Effector CD8-positive, alpha-beta T cell (primary cell): ENCODE measurements at places on chromosomes 13 and 19.
A peak's percentile ranks its signal among the peaks of the same experiment; 100 is the strongest.

- no peak for DNase-seq
These were observed 22.1 kb upstream of the KCTD4 start for GRCh38 chr13:45222919-45223318.

DNA sequence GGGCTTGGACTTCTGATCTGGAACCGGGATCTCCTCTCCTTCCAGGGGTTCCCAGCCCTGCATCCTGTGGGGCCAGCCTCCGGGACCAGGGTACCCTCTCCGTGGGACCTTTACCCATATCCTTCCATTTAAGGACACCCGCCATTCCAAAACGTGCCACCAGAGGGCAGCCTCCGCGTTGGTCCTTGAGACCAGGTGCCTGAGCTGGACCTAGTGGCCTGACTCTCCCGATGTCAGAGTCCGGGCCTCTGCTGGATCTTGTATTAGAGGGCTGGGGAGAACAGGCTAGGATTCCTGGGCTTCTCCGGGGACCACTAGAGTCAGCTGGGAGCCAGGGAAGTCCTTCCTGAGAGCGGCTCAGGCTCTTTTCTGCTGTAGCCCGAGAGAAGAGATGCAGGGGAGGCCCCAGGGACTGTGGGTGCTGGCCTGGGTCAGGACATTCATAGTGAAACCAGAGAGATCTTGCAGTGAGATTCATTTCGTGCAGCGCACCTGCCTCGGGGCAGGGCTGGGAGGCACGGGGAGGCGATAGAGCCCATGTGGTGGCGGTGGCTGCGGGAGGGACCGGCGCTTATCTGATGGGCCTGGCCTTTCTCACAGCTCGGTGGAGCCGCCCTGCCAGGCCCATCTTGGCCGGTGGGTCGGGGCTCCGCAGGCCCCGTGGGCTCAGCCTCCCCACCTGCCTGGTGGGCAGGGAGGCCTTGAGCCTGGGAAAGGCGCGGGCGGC lies 9.8 kb upstream of the SLC7A10 start:
- DNase-seq = peak; percentile 65

GRCh38 chr19:12953799-12954611 lies 3.0 kb downstream of the GADD45GIP1 start:
- DNase-seq = no peak

GRCh38 chr13:98839856-98840769 lies 87.6 kb upstream of the SLC15A1 start:
- DNase-seq = no peak

DNA sequence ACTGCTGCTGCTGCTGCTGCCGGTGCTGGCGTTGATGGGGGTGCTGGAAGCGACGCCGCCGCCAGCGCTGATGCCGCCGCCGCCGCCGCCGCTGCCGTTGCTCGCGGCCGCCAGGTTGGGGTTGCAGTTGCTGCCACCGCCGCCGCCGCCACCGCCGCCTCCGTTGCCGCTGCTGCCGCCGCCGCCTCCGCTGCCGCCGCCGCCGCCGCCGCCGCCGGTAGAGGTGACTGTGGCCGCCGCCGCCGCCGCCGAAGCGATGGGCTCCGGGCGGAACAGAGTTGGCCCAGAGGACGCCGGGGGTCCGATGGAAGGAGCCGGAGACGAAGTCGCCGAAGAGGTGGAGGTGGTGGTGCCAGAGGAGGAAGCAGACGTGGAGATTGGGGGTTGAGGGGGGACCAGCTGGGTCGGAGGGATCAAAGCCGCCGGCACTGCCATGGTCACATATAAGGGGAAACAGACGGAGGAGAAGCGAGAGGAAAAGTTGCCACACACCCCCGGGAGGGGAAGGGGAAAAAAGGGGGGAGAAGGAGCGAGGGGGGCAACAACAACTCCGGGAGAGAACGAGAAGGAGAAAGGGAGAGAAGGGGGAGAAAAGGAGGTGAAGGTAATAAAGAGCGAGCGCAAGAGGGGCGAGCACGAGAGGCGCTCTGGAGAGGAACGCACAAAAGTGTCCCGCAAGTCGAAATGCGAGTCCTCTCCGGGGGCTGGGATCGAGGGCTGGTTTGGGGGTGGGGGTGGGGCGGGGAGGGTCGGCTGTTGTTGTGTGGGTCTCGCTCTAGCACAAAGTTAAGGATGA lies 471 bp downstream of the DACH1 start:
- no peak for DNase-seq

DNA sequence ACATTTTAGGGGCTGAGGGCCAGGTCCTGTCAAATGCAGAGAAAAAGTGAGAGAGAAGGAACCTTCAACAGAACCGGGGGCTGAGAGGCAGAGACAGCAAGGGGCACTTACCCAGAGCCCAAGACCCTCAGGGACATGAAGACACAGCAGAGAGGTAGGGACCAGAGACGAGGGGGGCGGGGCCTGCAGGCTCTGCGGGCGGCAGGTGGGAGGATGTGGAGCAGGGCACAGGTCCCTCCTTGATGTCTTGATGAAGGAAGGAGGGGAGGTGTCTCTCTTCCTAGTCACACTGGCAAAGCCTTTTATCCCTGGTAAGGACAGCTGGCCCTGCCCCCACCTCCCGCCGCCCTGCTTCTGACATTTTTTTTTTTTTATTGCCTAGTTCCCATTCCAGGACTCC lies at the start of gene KLK14:
TSS of gene KLK14 (minus strand) at position 277 of the 400 bp plus-strand sequence. CDS start at position 4, 273 bp downstream.
- no peak for DNase-seq

DNA sequence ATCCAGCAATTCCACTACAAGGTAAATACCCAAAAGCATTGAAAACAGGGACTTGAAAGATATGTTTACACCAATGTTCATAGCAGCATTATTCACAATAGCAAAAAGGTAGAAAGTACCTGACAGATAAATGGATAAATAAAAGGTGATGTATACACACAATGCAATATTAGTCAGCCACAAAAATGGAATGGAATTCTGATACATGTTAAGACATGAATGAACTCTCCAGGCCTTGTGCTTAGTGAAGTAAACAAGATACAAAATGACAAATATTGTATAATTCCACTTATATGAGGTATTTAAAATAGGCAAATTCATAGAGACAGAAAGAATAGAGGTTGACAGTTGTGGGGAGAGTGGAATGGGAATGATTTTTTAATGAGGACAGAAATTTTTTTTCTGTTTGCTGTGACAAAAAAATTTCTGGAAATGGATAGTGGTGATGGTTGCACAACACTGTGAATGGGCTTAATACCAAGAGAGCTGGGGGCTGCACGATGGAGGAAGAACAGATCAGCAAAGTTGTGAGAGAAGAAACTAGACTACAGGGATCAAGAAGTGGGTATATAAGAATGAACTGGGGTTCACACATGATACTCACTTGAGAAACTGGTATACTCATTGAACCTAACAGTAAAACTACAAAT lies 137.2 kb downstream of the MZT1 start:
- DNase-seq = no peak

DNA sequence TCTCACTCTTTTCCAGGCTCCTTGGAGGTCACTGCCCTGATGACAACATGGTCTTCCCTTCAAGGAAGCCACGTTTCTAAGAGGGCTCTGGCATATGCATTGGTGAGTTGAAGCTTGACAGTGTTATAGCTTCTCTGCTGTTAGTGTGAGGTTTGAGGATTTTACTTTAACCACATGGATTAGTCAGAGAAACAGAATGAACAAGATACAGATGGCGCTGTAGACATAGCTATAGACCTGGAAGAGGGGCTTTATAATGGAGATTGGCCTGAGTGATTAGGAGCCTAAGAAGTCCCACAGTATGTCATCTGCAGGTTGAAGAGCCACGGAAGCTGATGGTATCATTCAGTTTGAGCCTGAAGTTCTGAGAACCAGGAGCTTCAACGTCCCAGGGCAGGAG lies 18.4 kb upstream of the URI1 start:
- no peak for DNase-seq

DNA sequence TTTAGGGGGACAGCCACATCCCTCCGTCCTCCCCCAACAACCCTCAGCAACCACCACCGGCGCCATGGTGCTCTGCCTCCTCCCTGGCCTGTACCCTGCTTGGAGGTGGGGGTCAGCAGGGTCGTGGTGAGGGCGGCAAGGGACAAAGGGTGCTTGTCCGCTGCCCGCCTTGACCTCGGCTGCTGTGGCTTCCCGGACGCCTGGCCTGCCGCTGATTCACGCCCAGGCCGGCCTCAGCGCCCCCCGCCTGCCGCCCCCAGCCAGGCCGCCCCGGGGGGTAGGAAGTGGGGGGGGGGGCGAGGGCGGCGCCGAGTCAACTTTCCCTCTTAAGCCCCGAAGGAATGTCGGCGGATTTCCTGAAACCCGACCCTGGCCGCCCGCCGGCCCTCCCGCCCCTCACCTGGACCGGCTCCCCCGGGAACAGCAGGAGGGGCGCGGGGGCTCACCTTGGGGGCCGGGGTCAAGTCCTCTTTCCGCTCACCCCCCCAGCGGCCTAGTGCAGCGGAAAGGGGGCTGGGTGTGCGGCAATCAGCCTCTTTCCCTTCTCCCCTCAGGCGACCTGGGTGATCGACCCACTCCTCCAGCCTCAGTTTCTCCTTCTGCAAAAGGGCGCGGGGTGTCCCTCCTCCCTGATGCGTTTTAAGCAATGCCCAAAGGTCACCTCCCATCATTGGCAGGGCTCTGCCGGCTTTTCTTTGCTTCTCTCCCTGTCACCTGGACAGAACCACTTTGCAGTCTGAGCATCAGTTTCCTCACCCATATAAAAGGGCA lies 1.9 kb upstream of the TMEM59L start:
- DNase-seq = no peak

GRCh38 chr13:91454666-91455065 lies 56.2 kb downstream of the GPC5 start:
- DNase-seq = no peak

DNA sequence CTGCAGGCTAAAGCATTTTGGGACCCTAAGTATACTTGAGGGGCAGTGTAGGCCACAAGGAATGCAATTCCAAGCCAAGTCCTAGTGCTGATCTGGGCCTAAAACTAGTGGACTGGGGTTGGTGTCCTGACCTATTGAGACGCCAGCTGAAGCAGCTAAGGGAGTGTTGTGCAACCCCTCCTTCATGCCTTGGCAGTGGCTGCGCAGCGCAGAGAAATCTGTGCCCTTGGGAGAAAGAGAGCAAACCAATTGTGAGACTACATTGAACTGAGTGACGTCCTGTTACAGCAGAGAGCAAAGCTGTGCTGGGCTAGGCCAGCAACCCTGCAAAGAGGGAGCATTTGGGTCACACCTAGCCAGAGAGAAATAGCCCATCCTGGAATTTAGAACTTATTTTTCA lies 2715.0 kb upstream of the PCDH20 start:
- no peak for DNase-seq

DNA sequence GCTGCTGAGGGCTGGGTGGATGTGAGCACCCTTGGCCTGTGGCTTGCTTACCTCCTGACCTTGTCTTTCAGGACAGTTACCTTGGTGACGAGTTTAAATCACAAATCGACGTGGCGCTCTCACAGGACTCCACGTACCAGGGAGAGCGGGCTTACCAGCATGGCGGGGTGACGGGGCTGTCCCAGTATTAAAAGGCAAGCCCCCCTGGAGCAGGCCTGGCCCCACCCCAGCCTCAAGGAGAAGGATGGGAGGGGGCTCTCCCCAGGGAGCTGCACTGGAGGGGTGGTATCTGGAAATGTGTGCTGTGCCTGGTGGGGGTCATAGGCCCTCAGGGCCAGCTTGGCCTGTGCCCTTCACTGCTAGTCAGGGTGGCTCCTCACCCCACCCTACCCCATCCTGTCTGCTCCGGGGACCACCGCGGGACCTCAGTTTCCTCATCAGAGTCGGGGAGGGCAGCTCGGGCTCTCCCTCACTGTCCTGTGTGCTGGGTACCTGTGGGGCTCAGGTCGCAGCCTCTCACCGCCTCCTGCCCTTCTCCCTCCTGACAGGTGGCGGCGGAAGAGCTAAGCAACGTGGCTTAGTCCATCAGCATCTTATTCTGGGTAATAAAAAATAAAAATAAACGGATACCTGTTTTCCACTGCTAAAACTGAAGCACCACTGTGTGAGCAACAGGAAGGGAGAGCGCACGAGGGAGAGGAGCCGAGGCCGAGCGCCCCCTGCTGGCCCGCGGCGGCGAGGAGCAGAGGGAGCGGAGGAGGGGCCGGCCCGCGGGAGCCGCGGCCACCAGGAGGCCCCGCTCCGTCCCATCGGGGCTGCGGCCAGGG lies 29.8 kb downstream of the CERS1 start:
- peak; percentile 46 for DNase-seq

DNA sequence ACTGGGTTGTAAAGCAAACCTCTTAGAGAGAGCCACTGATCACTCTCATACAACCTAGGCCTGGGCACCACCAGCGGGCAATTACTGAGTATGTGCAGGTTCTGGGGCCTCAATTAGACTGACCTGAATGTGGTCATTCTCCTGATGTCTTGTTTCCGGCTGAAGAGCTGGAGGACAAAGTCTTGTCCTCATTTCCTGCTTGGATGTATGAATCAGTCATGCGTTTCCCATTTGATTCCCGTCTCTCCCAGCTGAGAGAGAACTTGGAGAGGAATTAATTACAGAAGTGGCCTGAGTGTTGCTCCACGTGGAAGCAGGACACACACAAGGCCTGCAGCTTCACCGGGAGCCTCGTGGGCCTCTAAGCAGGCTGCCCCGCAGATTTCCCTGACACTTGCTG lies 799.3 kb upstream of the ARGLU1 start:
- no peak for DNase-seq

DNA sequence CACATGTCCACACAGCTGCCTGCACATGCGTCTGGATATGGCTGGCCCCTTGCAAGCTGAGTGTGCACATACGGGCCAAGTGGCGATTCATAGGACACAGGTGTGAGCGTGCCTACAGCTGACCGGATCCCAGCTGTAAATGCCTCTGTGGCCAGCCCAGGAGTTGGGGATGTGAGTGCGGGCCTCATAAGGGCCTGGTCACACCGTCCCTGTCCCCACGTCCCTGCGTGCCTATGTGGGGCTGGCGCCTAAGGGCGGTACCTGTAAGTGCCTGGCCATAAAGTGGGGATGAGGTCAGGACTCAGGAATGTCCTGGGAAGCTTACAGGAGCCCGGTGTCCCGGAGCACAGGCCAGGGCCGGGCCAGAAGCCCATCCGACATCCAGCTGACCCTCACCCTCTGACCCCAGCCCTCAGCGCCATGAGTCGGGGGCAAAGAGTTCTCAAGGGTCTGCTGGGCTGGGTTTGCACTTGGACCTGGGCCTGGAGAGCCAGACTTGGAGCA lies 1.3 kb upstream of the ARHGAP45 start:
- no peak for DNase-seq

- DNase-seq = no peak
These were observed 46.8 kb downstream of the METTL21C start for GRCh38 chr13:102648046-102648445.

GRCh38 chr19:17135001-17135853 lies 59.6 kb downstream of the MYO9B start:
- DNase-seq = no peak

- no peak for DNase-seq
These were observed 186.9 kb upstream of the OBI1 start for GRCh38 chr13:78845656-78846365.

- no peak for DNase-seq
These were observed 239.2 kb upstream of the MIR17HG start for GRCh38 chr13:91108315-91108714.

GRCh38 chr19:3142292-3142670 lies 6.4 kb downstream of the GNA15 start:
- DNase-seq = no peak

GRCh38 chr13:39552246-39552645 lies 50.7 kb downstream of the LHFPL6 start:
- DNase-seq = no peak
